ENCODE measurements at places on chromosomes 16 and 17. TPM values are rescaled to one million over a fixed set of nuclear protein-coding genes. Genes with fewer than 3 reads are reported as not detected.
A peak's percentile ranks its signal among the peaks of the same experiment; 100 is the strongest.

- H3K27ac ChIP-seq = no peak overlapping the region
- peaks cover 28% of the 10 kb centered on the region for H3K4me1 ChIP-seq
- H3K27me3 ChIP-seq = no peaks in the 10 kb centered on the region
Observed at GRCh38 chr17:12709063-12709462, 43.4 kb downstream of the MYOCD start.

GRCh38 chr17:66964930-66965800 lies 658 bp downstream of the CACNG4 start:
- DNase-seq = no peak
- no peak overlapping the region for H3K27ac ChIP-seq
- peak overlapping the region; percentile 66 for H3K4me3 ChIP-seq
- H3K36me3 ChIP-seq = no peaks in the 10 kb centered on the region
- peaks cover 46% of the 10 kb centered on the region for H3K27me3 ChIP-seq

DNA sequence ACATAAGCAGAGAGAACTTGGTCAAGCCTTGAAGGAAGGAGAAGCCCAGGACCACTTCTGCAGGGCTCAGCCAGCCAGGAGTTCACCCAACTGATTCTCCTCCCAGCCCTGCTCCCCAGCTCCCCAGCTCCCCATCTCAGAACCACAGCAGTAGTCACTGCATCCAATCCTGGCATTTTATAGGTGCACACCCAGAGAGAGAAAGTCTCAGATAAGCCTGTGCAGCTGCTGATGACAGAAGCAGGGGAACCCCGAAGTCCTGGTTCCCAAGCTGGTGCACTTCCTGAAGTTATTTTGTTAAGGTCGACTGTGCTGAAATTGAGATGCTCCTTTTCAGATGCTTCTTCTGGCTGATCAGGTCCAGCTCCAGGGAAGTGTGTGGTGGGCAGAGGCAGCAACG lies 6.6 kb downstream of the RNF112 start:
- DNase-seq = no peak
- no peak overlapping the region for H3K4me3 ChIP-seq
- H3K27me3 ChIP-seq = peaks cover 4% of the 10 kb centered on the region
- H3K36me3 ChIP-seq = no peaks in the 10 kb centered on the region
- no peak overlapping the region for H3K27ac ChIP-seq

DNA sequence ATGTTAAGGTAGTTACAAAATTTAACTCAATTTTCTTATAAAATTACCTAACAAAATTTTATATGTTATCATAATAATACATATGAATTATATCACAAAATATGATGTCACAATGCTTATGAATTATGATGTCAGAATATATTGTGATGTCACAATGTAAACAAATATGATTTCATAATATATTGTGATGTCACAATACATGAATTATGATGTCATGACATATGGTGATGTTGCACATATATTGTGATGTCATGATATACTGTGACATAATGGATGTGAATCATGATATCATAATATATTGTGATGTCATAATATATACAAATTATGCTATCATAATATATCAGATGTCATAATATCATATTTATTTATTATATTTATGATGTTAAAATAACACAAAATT lies 1879.9 kb downstream of the TP53TG3F start:
- no peaks in the 10 kb centered on the region for H3K27me3 ChIP-seq
- H3K4me1 ChIP-seq = no peaks in the 10 kb centered on the region
- H3K27ac ChIP-seq = no peak overlapping the region
- no peaks in the 10 kb centered on the region for H3K36me3 ChIP-seq
- H3K4me3 ChIP-seq = no peak overlapping the region

DNA sequence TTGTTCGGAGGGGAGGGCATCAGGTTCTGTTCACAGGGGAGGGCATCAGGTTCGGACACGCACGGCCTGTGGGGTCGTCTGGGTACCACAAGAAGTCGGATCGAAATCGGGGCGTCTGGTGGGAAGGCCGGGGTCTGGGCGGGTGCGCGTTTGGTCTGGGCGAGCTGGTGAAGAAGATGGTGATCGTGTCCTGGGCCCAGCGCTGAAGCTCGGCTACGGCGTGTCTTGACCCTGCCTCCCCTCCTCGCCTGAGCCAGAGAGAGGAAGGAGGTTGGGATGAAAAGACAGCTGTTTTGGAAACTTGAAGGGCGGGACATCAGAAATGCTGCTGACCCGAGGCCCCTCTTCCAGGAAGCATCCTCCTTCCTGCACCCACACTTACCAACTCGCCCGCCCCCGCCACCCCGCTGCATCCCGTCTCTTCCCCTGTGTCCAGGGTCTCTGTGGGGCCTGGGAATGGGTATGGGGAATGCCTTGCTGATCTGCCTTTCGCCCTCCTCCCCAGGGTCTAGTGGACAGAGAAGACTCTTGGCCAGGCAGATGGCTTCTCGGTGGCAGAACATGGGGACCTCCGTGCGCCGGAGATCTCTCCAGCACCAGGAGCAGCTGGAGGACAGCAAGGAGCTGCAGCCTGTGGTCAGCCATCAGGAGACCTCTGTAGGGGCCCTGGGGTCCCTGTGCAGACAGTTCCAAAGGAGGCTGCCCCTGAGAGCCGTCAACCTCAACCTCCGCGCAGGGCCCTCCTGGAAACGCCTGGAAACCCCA lies 498 bp downstream of the PIMREG start:
- H3K4me3 ChIP-seq = peak overlapping the region; percentile 57
- no peak for DNase-seq
- H3K27me3 ChIP-seq = peaks cover 12% of the 10 kb centered on the region
- peaks cover 20% of the 10 kb centered on the region for H3K4me1 ChIP-seq
- H3K36me3 ChIP-seq = no peaks in the 10 kb centered on the region

DNA sequence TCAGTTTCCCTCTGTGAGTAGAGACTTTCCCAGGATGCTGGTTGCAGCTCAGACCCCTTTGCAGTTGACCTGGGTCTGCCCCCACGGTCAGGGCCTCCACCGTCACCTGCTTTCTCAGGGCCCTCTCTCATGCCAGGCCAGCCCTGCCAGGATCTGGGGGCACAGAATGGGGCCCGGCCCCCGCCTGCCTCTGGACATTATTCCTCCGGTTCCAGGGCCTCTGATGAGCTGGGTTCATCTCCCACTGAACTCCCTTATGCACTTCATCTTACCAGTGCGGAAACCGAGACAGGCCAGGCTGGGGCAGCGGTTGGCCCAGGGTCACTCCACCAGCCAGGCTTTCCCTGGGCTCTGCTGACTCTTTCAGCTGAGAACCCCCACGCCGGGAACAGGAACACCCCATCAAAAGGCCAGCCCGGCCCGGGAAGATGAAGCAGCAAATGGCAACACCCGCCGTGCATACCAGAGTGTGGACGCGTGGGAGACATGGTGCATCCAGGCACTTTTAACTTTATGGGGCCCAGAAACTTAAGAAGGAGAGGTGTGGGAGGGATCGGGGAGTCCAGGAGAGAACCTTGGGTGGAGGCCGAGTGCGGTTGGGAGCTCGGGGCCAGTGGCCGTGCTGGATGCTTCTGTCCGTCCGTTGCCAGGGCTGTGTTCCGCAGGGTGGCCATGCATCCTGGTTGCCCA lies 19.9 kb downstream of the ZNF469 start:
- peaks cover 10% of the 10 kb centered on the region for H3K27me3 ChIP-seq
- DNase-seq = no peak
- H3K4me3 ChIP-seq = no peak overlapping the region
- H3K27ac ChIP-seq = no peak overlapping the region

The C16orf89 gene
- total RNA-seq = 11.7 TPM

The EVPL gene
- 5.5 TPM for total RNA-seq

The CCL3 gene
- not detected for total RNA-seq

The SPATA2L gene
- total RNA-seq = 25.0 TPM
